ENCODE measurements at places on chromosomes 6 and 20. TPM values are rescaled to one million over a fixed set of nuclear protein-coding genes. Genes with fewer than 3 reads are reported as not detected.
A peak's percentile ranks its signal among the peaks of the same experiment; 100 is the strongest.

DNA sequence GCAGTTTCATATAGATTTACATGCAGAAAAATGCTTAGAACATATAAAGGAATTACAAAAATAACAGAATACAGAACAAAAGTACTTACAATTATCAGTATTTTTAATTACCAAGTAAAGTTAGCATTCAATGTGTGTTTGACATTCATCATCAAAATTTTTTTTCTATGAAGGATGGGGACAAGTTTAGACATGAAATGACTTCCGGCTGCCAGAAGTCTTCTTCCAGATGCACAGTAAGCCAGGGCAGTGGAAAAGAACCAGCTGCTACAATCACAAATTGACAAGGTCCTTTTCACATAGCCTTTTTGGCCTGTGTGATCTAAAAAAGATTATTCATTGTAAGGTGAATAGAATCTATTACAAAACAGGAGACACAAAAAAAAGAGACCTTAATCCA is 73.8 kb downstream of the HUS1B start:
- no peak for DNase-seq

- no peak for DNase-seq
Observed at GRCh38 chr6:27888566-27888965, 23.6 kb downstream of the OR2B2 start.

GRCh38 chr20:39611901-39612300 is 649.8 kb downstream of the DHX35 start:
- DNase-seq: no peak

The SRSF12 gene
- 0.07 TPM for total RNA-seq

DNA sequence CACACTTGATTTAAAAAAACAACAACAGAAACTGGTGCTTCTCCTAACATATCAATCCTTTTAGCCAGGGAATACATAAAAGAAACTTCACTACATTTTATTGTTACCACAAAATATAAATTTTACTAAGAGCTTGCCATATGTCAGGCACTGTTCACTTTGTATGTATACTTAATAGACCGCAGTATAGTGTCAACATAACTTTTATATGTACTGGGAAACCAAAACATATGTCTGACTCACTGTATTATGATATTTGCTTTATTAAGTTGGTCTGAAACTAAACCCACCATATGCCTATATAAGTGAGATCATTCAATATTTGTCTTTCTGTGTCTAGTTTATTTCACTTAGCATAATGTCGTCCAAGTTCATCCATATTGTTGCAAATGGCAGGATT is 108.4 kb downstream of the KLHL32 start:
- no peak for DNase-seq

DNA sequence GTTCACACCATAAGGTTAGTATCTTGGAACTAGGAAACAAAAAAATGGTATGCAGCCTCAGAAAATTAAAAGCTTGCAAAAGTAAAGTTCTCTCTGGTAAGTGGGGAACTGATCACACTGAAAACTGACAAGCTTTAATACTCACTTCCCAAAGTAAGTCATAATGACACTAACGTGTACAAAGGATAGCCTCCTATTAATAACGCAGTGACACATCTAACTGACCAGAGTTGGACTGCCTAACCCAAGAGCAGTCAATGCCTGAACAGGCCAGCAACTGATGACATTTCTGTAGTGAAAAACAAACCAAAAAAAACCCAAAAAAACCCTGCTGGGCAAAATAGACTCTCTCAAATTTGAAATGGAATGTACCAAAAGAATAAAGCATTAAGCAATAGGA is 30.7 kb downstream of the CHD6 start:
- no peak for DNase-seq

- DNase-seq: no peak
Observed at GRCh38 chr20:38195521-38195920, 30.5 kb upstream of the TGM2 start.

GRCh38 chr6:157539900-157540752 is 159.1 kb downstream of the ZDHHC14 start:
- DNase-seq: no peak

The KIZ gene
- total RNA-seq: 41.9 TPM

The HDGFL1 gene
- not detected for total RNA-seq

GRCh38 chr6:108836061-108836460 is 12.2 kb upstream of the ARMC2 start:
- DNase-seq: no peak

The GRM4 gene
- not detected for total RNA-seq

DNA sequence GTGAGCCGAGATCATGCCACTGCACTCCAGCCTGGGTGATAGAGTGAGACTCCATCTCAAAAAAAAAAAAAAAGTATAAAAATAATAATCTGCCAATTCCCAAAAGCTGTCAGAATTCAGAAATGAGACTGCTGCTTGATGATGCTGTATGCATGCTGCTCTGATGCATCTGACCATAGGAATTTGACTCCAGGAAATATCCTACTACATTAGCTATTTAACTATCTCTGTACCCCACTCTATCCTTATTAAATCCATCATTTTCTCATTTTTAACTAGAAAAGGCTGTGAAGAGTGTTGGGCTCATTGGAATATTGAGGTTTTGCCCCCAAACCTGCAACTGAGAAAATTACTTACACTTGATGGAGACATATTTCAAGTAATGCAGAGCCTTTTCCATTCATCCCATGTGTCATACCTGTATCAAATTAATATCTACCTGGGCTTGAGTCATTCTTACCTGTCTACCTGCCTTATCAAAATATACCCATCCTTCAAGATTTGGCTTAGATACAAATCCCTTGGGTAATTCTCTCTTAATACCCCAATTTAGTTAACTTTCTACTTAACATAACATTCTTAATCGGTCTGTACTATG is 135.2 kb upstream of the PREP start:
- no peak for DNase-seq

DNA sequence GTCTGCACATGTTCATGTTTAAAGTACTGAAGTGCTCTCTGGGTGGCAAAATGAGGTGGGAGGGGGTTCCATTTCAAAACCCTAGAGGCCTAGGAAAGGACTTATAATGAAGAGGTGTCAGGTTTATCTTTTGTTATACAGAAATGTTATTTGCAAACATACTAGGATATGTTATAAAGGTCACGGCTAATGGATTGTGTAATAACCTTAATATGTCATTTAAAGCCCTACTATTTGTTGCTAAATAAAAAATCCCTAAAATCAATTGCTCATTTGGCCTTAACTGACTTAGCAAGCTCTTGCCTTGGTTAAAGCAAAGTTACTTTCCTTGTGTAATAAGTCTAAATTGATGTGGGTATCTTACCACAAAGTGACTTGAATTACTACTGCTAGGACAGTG is 8.8 kb downstream of the NKX2-4 start:
- no peak for DNase-seq

- no peak for DNase-seq
Observed at GRCh38 chr20:12893019-12893418, 115.8 kb upstream of the SPTLC3 start.

DNA sequence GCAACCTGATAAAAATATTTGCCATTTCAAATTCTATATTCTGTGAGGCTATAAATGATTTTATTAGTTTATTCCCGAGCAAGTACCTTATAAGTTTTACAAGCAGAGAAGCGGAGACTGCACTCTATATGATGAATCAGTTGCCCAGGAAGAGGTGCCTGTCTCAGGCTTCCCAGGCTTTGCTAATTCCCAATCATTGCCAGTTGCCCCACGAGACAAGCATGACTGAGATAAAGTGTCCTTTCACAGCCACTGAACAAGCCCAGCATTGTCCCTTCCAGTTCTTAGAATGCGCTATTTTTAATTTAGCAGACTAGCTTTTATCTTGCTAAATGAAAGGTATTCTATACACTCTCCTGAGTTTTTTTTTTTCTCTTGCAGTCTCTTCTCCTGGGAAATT is 260.7 kb downstream of the ALDH8A1 start:
- peak; percentile 36 for DNase-seq

The AGER gene
- 3.0 TPM for total RNA-seq

DNA sequence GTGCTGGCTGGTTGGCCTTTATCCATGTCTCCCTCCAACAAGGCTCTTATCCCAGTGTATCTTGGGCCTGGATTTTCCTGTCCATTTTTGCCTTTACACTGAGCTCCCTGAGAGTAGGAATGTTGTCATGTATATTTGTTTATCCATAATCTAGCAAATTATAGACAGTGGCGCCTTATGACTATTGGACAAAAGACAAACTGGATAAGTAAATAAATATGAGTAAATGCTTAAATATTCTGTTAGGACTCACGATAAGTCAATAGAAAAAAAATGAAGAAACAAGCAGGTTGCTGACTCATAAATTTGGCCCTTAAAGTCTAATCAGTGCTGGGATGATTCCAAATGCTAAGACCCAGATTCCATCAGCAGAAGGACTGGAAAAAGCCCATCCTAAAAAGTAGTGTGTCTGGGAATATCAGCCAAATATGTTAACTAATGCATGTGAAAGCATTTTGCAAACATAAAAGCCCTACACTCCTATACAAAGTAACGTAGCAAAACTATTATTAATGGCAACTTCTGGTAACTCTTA is 55.0 kb upstream of the PCSK2 start:
- no peak for DNase-seq

- no peak for DNase-seq
Observed at GRCh38 chr6:113358063-113358583, 499.0 kb upstream of the MARCKS start.

DNA sequence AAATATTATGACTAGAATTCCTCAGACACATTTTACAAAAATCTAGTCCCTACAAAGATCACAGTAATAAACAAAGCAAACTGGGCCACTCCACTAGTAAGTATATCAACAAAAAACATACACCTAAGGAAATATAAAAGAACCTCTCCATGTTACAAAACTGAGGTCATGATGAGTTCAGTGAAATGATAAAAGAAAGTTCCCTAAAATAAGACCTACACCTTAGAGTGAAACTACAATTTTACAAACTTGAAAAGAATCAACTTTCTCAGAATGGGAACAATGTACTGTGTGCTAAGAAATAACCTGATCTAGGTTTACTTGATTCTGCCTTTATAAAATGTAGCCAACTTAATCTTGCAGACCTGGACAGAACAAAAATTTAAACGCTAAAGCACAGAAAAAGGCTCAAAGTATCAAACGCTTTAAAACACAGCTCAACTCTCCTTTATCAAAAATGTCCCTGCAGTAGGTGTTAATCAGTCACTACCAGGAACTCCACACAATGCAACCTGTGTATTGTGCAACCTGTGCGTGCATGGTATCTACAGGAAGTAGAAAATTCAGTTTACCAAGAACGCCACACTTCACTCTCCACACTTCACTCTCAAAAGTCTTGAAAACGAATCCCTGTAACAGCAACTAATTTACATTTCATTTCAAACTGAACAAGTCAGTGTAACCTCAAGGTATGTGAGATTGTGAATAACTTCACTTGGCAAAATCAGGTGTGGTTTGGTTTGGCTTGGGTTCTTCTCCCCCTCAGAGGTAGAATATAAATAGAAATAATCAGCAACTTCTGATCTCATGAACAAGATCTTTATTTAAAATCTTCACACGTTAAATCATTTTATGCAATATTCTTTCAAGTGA is 1.8 kb downstream of the RALGAPA2 start:
- no peak for DNase-seq

The RAET1L gene
- total RNA-seq: not detected

DNA sequence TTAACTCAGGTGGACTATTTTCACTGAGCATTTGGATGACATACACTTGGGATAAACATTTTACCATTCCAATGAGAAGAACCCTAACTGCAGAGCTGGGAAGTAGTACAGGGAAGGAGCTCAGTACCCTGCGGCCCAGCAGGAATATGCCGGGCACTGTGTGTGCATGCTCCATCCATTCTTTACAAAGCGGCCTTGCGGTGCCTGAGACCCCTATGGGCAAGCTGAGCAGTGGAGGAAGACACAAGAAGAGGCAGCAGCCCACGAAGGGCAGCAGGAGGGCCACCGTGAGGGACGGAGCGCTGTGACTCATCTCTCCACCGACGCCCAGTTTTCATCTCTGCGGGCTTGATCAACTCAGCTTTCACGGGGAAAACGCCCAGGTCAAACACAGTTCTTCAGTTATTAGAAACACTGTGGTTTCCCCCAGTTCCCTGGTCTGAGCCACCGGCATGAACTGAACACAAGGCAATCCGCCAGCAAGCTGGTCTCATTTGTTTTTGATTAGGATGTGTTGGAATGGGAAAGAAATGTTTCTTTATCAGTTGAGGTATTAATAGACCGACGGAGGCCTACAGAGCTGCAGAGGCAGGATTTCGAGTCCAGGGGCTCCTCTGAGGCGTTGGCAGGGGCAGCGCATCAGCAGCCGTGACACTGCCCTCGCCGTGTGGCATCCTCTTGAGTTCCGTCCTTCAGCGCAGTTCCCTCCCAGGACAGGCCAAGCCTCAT is 44.9 kb downstream of the IRF4 start:
- DNase-seq: no peak

DNA sequence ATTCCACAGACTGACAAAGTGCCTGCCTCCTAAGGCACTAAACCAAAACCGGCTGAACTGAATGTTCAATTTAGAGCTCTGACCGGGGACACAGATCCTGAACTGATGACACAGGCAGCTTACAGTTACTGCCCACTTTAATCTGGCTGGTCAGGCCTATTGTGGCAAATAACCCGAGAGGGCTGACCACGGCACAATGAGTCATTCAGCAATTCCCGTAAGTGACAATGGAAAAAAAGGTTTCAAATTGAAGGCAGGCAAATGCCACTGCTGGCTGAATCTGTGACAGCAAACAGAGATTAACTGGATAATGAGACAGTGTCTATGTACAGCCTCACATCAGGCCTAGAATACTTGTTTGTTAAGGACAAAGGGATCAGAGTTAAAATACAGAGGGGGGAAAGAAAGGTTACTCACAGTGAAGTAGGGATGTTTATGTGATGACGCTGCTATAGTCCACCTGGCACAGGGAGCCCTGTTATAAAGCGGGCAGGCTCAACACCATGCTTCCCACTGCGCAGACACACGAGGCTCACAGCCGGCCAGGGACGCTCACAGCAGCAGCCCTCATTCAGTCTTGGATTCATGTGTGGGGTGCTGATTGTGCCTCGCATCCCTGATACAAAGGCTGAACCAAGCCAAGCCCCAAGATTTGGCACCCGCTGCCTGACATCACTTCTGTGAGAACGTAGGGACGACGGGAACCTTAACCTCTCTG is 54.4 kb downstream of the RTN4IP1 start:
- DNase-seq: no peak

GRCh38 chr6:88881451-88881850 is 82.0 kb downstream of the RNGTT start:
- DNase-seq: no peak

GRCh38 chr20:504632-505075 is 38.9 kb downstream of the CSNK2A1 start:
- no peak for DNase-seq

- DNase-seq: no peak
Observed at GRCh38 chr6:20056350-20056992, 155.8 kb downstream of the MBOAT1 start.

- DNase-seq: peak; percentile 65
Observed at GRCh38 chr20:35503841-35504561, 25.5 kb downstream of the C20orf173 start.

The HMGCLL1 gene
- 1.3 TPM for total RNA-seq

The PLEKHG1 gene
- 7.6 TPM for total RNA-seq

The SDHAF4 gene
- total RNA-seq: 17.0 TPM

GRCh38 chr20:34863421-34863965 is 9.2 kb downstream of the GGT7 start:
- DNase-seq: no peak

- no peak for DNase-seq
Observed at GRCh38 chr20:22663528-22664025, 79.2 kb upstream of the FOXA2 start.
